CD4-positive, alpha-beta T cell (primary cell): ENCODE measurements at places on chromosomes 6 and 20. TPM values are rescaled to one million over a fixed set of nuclear protein-coding genes. Genes with fewer than 3 reads are reported as not detected.

Gene OR2B6
- total RNA-seq = not detected

DNA sequence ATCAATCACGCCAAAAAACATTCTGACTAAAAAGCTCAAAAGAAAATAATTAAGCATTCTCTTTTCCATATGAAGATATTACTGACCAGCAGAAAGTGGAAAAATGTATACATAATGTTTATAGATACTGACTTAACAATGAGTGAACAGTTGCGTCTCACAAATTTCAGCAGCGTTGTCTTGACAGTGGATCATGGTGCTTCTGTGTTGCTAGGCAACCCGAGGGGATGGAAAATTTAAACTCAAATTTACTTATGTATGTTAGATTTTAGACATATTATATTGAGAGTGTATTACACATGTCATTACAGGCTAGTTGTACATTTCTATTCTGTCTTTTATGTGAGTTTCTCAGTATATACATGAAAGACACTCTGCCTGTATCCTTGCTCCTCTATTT lies 110.2 kb downstream of the LAMA2 start:
- no peak overlapping the region for H3K4me3 ChIP-seq
- no peaks in the 10 kb centered on the region for H3K36me3 ChIP-seq
- DNase-seq = no peak
- H3K27ac ChIP-seq = no peak overlapping the region

- H3K4me3 ChIP-seq = peak overlapping the region; percentile 29
- H3K27ac ChIP-seq = no peak overlapping the region
- H3K27me3 ChIP-seq = no peaks in the 10 kb centered on the region
- peaks cover 5% of the 10 kb centered on the region for H3K4me1 ChIP-seq
Measured at GRCh38 chr6:105458551-105458950, 55.7 kb upstream of the PREP start.

DNA sequence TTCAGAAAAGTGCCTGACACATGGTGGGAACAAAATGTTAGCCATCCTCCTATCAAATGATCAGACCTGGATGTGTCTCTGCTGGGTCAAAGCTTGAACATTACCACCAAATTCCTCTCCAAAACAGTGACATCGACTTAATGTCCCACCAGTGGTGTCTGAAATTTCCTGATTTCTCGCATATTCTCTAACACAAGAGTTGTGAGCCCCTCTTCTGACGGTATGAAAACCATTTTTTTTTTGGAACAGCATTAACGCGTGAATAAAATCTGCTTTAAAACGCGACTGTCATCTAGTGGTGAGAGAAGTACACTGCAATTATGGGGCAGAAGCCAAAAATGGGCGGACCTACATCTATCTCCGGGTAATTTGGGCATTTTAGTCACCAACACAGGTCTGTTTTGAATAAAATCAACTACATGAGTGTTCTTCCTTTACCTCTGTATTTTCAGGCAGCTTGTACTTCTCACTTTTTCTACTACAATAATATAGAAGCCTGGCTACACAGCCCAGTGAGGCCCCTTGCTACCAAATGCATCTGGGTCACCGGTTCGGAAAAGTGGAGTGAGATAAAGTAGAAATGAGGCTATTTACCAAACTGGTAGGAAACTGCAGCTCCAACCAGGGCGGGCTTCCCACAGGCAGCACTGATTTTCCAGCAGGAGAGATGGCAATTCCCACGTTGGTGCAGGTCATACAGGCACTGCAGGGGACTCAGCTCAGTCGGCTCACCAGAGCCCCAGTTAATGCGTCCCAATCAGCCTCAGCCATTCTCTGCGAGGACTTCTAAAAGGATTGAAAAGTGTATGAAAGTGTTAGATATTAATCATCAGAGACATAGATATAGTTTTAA lies 27.4 kb downstream of the MGME1 start:
- no peaks in the 10 kb centered on the region for H3K36me3 ChIP-seq
- H3K27ac ChIP-seq = no peak overlapping the region
- peaks cover 7% of the 10 kb centered on the region for H3K4me1 ChIP-seq

DNA sequence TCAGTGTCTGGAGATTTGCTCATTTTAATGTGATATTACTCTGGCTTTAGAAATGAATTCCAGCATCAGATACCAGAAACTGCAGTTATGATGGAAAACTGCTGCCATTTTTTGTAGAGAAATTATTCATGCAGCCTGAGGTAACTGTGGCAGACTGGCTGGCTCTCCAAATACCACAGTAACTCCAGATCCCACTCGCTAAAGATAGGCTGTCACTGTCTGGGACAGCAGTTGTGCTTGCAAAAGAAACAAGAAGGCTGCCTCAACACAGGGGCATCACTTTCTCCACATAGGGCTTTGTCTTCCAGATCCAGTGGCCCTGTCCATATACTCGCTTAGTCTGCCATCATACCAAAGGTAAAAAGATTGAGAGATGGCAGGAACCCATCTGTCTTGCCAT lies 52.7 kb downstream of the FAM184A start:
- H3K4me3 ChIP-seq = no peak overlapping the region
- no peaks in the 10 kb centered on the region for H3K36me3 ChIP-seq
- no peaks in the 10 kb centered on the region for H3K27me3 ChIP-seq
- DNase-seq = no peak
- H3K27ac ChIP-seq = no peak overlapping the region
